NCI-H748 treated with DMSO at 0.1 percent for 48 hours (cell line): ENCODE measurements at places on chromosomes 2 and 18.

DNA sequence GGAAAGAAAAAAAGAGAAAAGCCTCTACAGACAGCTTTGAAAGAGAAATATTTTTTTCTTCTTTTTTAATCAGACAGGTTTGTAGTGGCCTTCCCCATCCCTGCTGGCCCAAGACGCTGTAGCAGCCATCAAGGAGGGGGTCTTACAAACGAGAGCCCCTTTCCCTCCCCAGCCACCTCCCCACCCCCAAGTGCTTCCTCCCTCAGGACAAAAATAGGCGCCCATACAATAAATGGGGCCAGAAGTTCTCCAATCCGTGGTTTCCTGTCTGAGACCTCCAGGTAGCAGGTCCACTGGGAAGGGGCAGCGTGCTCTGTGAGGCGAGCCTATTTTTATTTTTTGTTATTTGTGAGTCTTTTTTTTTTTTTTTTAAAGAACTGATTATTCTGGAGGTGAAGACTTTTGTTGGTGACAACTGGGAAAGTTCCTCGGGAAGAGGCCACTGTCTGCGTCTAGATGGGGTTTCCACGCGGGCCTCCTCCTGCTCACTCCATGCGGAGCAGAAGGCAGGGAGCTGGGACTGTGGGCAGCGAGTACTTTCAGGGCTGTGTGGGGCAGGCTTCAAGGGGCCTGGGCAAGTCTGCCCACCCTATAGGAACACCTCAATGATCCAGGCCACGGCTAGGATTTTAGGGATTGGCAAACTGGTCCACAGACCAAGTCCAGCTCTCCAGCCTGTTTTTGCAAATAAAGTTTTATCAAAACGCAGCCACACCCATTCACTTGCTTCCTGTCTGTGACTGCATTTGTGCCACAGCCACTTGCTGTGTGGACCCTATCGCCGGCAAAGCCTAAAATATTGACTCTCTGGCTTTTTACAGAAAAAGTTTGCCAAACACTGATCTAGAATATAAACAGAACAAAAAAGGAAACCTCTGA is 139.6 kb downstream of the CTIF start:
- no peak for DNase-seq

- no peak for DNase-seq
These were observed 387.2 kb downstream of the SOX11 start for GRCh38 chr2:6079405-6079804.

- DNase-seq, result no peak
These were observed 88.2 kb downstream of the ZNF532 start for GRCh38 chr18:58952858-58953257.

- DNase-seq, result no peak
These were observed 159.4 kb downstream of the PXDN start for GRCh38 chr2:1584691-1585485.

DNA sequence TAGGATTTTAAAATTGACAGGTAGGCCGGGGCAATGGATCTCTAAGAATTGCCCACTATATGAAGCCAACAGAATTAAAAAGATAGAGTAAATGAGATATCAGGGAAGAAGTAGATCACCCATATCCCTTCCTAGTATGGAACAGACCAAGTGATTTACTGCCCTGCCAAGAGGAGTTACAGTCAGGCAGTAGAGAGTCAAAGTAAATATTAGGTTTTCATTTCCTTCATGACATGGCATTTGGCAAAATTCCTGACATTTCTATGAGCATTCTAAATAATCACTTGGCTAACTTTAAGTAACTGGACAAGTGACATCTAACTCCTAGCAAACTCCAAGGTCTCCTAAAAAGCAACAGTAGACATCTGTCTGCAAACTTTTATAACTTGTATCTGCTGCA is 33.5 kb downstream of the GALNT5 start:
- DNase-seq, result no peak

DNA sequence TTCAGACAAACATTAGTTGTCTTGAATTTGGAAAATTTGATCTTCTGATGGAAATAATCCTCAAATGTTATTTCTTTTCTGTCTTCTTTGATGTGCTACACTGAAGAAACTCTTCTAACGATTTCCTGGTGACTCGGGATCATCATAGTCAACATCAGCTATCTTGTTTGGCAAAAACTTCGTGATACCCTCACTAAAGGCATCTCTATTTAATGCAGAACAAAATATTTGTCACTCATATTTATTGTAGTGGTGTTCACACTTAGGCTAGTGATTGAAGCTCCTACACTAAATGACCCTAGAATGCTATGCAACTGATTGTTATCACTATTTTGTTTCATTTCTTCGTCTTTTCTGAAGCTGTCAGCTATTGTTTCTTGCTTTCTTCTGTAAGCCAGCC is 334.7 kb upstream of the ZEB2 start:
- DNase-seq, result no peak

DNA sequence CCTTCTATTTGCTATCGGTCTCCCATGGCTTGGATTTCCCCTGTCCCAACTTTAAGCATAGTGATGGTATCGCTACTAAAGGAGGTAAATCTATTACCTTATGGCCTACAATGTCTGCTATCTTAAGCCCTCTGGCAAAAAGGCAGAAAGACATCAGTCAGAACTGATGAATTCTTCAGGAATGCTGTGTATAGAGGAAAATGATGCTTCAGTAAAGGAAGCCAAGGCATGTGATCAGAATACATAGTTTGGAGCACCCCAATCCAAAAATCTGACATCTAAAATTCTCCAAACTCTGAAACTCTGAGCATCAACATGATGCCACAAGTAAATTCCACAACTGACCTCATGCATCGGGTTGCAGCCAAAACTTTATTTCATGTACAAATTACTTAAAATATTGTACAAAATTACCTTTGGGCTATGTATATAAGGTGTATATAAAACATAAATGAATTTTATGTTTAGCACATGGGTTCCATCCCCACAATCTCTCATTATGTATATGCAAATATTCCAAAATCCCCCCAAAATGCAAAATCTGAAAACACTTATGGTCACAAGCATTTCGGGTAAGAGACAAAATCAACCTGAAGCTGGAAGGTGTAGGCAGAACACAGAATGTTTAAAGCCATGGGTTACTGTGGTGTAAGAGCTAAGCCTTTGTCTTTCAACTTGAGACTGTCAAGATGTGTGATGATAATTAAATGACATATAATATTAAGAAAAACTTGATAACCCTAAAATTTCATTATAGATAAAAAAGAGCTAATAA is 66.2 kb downstream of the CUL3 start:
- no peak for DNase-seq

DNA sequence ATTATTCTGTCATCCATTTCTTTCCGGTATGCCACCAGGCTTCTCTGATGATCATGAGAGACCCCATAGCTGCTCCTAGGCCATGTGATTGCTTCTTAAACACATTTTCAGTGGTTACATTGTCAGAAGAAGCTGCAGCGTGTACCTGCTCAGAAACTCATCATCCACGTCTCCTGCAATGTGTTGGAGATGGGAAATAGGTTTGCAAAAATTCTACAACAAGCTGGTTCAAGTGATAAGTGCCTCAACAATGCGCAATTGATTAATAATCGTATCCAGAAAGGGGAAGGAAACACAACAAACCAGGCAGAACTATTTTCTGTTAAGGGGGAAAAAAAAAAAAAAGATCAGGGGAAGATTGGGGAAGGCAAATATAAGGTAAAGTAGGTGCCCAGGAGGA is 75.7 kb upstream of the THUMPD2 start:
- no peak for DNase-seq

DNA sequence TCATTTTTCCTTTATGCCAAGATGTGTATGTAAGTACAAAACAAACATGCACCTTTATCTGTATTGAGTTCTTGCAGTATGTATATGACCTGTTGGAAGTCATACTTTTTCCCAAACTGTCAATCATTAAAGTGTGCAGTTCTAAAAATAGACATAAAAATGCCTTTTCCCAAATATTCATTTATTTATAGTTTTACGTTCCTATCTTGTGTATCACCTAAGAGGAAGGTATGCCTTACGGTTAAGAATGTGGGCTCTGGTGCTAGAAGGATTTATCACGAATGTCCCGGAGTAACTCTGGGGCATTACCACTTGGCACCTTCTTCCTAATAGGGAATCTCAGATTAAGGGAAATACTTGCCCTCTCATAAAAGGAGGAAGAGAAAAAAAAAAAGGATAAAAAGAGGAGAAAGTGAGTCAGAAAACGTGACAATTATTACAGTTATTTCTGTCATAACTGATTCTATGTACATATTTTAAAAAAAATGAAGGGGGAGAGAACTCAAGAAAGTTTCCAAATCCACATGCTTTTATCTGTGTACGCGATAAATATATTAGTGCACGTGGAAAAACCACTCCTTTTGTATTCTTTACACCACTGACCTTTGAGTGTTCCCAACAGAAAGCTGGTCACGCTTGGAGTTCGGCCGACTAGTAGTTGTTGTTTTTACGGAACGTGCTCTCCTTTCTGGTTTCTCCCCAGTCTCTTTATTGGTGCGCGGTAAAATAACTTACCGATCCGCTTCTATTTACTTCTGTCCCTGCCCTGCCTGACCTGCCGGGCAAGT is 721 bp downstream of the MCEE start:
- DNase-seq, result peak; percentile 13

DNA sequence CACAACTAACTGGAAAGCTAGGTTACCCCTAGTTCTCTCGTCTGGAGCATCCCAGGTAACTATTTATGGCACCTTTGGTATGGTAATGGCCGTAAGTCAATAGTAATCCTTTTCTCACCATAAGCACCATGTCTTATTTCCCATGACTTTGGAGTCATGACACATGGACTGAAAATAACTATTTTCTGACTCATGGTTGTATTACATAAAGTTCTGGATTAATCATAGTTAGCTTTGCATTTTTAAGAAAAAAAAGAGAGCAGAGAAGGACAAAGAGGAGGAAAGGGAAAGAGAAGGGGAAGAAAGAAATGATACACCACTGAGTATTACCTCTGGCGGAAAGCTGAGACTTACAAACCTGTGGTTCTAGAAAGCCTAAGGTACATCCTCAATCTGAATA is 99.3 kb downstream of the BIN1 start:
- DNase-seq, result no peak

DNA sequence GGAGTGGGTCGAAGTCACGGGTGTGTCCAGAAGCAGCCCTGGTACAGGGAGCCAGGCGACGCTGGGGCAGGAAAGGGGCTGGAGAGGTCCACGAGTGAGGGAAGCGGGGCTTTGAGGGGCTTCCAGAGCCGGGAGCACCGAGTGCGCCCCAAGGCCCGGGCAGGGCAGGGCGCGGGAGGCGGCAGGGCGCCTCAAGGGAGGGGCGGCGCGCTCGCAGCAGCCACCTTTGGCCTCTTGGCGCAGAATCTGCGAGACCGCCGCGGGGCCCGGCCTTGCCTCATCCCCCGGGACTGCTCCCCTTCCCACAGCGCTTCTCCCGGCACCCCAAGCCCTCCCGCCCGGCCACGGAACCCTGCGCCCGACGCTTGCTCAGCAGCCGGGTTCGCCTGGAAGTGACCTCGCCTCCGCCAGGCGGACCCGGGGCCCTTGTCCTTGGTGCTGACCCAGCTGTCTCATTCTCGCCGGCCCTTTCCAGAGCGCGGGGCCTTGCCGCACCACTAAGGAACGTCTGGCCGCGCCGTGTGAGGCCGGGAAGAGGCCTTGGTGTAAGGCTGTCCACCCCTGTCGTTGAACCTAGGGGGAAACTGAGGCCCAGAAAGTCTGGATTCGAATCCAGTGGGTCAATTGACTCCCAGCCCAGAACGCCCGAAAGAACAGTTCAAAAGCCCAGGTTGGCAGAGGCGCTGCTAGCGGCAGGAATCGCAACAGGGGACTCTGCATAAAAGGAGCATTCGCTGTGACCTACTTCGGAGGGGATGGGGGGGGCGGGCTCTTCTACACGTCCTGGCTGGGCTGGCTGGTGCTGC is 584 bp upstream of the DNER start:
- DNase-seq, result no peak

- DNase-seq, result no peak
These were observed 49.6 kb downstream of the COL5A2 start for GRCh38 chr2:189129971-189130370.

DNA sequence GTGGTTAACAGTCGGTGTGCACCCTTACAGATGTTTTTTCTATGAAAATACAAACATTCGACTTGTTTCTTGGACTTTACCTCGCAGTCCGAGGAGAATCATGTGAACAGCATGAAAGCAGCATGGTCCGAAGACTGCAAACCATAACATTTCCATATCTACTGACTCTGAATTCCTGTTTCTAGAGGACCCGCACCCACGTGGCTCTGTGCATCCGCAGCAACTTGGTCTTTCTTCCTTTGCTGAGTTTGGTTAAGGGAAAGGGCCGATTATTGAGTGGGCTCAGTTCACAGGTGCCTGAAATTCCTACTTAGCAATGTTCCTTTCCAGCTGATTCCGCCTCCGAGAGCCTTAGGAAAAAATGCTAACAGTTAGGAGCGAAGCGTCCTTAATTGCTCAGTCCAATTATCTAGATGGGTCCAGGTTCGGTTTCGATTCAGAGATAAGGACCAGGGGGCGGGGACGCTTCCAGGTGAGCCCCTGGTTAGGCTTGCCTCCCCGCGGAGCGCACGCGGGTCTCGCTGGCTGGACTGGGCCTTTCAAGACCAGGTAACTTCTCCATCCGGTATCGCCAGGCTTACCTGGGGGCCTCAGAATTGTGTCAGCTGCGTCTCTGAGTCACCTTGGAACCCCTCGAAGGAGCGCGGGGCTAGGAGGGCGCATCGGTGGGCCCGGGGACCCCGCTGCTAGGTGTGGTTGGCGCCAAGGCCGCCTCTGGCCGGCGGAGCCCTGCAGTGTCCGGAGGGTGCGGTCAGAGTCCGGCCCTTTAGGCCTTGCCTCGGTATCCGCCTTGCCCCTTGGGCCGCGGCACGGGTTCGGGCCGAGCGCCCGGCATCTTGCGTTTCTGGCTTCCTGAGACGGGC is 1.1 kb upstream of the B3GNT2 start:
- DNase-seq, result no peak

- no peak for DNase-seq
These were observed 89.5 kb downstream of the NBAS start for GRCh38 chr2:15471606-15472005.

DNA sequence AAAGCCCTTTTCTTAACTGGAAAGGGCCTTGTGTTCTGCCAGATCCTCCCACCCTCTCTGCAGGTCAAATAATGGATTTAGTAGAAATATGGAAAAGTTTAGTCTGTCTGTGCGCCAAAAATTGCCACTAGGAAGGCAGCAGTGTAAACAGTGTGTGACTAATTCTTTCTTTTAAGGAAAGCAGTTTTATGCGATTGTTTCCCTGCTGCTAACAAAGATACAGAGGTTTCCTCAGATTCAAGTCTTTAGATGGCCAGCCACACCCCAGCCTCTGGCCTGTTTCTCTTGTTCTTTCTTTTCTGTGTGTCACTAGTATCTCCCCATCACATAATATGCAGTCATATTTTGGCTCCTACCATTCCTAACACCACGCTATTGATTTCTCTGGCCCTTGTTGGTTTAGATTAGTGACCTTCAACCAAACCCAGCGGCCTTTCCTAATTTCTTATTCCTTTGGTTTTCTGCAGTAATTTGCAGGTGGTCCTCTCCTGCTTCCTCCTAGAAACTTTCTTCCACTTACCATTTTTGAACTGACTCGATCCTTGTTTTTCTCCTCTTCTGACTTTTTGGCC is 157.4 kb downstream of the LTBP1 start:
- no peak for DNase-seq

DNA sequence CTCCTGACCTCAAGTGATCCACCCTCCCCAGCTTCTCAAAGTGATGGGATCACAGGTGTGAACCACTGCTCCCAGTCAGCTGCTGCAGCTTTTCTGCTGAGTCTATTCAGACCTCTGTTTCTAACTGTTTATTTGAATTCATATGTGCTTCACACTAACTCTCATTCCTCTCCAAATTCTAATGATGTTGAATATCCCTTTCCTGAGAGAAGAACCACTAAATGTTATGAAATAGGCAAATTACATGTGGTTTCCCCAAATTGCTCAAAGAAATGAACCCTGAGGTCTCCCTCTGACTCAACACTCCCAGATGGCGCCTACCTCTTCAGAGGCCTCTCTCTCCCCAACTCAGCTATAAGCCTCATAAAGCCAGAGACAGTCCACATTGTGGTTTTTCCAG is 98.6 kb downstream of the IRS1 start:
- no peak for DNase-seq
